NCI-H446 treated with DMSO at 0.1 percent for 48 hours (cell line): ENCODE measurements at places on chromosomes 16 and 17.
A peak's percentile ranks its signal among the peaks of the same experiment; 100 is the strongest.

DNA sequence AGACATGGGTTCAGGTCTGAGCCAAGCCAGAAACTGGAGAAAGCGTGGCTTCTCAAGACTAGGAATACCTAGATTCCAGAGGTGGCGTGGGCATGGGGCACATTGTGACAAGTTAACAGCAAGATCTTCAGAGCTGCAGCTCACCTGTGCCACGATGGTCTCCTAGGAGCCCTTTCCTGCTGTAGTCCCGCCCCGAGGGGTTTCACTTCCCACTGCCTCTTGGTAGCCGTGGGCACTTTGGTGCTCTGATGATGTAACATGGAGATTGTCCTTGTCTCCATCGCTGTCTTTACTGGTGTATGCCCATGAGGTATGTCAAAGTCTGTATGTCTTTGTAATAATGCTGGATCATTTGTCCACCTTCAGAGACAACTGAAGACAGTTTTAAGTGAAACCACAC, 89.7 kb downstream of the WWOX start:
- no peak for DNase-seq

GRCh38 chr16:85982563-85982939, 83.6 kb downstream of the IRF8 start:
- no peak for DNase-seq

GRCh38 chr17:13525876-13526275, 75.9 kb downstream of the HS3ST3A1 start:
- DNase-seq = no peak

- no peak for DNase-seq
Measured at GRCh38 chr17:61478790-61479492, 26.7 kb downstream of the TBX4 start.

DNA sequence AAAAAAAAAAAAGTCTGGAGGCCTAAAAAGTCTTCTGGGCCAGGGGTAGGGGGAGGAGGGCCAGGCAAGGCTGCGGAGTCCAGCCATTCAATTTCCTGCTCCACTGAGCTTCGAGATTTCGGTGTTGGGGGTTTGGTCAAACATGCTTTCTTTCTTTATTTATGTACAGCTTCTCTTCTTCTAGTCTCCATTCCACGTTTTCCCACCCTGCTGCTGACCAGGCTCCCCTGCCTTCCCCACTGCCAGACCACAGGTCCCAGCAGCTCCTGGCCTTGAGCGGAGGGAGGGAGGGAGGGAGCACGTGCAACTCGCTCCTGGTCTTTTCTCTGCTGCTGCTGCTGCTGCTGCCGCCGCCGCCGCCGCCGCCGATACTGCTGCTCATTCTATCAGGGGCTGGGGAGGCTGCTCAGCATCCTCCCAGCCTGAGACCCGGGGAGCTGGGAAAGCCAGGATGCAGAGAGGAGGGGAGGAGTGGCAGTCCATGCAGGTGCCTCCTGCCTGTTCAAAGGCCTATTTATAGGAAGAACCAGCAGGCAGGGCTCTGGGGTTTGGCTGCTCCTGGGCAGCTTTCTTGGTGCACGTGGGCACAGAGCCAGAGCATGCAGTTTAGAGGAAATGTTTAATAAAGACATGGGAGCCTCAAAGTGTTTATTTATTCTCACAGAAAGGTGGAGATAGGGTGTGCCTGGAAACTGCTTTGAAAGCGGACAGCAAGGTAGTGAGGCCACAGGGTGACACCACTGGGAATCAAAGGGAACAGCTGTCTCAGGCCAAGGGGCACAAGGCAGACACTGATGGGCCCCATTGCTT, 23.4 kb upstream of the ZFHX3 start:
- no peak for DNase-seq

GRCh38 chr17:80891397-80892018, 100.1 kb upstream of the CHMP6 start:
- no peak for DNase-seq

GRCh38 chr16:52932321-52932720, 120.4 kb downstream of the CHD9NB start:
- no peak for DNase-seq

DNA sequence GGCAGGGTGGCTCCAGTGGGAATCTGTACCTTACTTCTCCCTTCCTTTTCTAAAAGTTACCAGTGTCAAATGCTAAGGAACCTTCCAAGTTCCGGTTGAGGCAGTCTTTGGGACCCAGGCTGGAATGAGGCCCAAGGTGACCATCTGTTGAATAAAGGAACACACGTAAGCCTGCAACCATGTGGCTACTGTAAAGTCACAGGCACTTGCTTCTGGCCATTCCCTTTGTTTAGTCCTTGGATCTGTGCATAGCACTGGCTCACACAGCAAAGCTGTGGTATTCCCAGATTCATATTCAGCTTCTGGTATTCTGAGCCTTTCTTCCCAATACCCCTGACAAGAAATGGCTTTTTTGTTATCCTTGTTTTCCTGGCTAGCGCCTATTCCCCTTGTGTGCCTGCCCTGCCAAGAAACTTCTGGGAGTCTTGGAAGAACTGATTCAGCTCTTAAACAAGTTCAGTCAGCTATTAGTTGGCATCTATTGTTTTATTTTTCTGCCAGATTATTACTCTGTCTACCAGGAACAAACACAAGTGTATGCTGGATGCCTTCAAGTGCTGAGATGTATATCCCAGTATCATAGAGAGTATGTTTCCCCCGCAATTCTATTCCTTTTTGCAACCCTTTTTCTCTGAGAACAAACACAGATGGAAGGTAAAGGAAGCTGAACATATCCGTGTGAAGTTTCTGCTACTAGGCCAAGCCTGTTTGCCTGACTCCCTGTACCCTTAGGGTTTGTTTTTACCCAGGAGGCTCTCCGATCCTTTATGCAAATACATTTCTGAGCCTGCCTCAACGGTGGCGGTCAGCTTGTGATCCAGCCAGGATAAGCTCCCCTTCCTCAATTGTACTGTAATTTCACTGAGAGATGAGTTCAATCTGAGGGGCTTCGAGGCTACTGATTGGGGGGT, 13.2 kb downstream of the TMEM238L start:
- DNase-seq = no peak

DNA sequence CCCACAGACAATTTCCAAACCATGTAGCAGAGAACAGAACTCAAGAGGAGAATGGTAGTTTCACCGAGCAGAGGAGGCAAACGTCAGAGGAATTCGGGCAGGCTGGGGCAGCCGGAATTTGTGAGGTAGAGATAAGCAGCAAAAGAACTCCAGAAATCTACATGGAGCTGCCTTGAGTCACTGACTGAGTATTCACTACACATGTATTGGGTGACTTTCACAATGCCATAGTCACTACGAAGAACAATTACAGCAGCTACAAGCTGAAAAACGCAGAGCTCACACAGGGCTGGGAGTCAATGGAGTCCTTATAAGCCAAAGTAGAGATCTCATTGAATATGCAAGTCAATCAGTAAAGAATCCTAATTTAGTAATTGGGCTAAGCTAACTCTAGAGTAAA, 13.4 kb downstream of the CMC2 start:
- DNase-seq = no peak

DNA sequence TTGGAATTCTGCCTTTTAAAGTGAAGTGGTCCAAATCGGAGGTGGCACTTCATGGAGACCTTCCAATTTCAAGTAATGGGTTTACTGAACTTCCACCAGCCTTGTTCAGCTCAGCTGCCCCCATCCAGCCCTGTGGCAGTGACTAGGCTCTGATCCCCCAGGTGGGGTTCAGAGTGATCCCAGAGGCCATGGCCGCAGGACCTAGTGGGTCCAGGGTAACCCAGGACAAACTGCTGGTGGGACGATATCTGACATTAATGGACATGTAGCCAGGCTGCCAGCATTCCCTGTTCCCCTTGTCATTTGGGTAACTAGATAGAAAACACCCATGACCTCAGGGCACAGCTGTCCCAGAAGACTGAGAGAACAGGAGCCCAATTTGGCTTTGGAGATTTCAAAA, 209.9 kb downstream of the GSG1L start:
- no peak for DNase-seq

DNA sequence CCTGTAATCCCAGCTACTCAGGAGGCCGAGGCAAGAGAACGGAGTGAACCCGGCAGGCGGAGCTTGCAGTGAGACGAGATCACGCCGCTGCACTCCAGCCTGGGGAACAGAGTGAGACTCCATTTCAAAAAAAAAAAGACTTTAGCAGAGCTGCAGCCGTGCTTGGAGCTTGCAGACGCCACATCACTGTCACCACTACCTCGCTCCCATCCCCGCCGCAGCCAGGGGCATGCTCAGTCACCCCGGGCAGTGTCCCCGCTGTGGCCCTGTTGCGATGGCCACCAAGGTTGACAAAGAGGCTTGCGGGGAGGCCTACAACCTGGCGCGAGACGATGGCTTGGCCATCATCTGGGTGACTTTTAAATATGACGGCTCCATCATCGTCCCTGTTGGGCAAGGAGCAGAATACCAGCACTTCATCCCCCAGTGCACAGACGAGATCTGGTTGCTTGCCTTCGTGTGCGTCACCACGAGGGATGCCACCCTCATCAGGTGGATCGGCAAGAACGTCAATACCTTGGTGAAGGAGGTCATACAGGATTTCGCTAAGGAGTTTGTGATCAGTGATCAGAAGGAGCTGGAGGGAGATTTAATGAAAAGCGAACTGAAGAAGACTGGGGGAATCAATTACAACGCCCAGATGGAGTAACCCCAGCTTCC, 118.1 kb downstream of the TNFRSF13B start:
- no peak for DNase-seq

DNA sequence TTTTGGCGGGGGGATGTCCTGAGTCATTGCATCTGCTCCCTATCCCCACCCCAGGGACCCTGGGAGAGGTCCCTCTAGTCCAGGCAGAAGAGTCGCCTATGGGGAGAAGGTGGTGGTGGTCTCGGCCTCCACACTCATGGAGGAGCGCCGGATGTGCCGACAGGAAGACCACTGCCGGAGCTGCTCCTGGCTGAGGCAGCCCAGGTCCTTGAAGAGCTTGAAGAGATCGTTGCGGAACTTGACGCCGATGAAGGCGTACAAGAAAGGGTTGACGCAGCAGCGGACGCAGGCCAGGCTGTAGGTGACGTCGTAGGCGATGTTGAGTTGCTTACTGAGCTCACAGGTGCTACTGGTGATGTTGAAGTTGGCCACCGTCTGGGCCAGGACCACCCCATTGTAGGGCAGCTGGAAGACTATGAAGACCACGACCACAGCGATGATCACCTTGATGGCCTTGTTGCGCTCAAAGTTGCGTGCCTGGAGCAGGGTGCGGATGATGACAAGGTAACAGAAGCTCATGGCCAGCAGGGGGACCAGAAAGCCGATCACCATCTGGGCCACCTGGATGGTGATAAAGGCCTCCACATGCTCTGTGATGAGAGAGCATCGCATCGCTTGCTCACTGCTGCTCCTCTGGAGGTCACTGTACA, 10.5 kb downstream of the CCR7 start:
- DNase-seq = no peak

DNA sequence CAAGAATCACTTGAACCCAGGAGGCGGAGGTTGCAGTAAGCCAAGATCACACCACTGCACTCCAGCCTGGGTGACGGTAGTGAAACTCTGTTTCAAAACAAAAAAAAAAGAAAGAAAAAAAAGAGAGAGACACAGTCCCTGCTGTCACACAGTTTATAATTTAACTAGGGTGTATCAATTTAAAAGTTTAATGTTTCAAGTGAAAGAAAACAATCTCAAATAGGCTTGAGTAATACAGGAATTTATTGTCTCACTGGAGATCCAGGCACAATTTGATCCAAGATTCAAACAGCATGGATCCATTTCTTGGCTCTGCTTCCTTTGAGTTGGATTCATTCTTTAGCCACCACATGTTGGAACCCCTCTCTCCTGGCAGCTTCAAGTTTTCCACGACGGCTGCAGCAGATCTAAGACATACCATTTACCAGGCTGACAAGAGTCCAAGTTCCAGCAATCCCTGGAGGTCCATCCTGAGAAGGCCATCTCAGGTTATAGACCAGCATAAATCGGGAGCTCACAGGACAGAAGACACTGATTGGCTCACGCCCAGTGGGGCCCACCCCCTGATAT, 97.5 kb downstream of the YPEL2 start:
- DNase-seq = peak; percentile 51

GRCh38 chr16:77816293-77816692, 27.9 kb downstream of the VAT1L start:
- no peak for DNase-seq

DNA sequence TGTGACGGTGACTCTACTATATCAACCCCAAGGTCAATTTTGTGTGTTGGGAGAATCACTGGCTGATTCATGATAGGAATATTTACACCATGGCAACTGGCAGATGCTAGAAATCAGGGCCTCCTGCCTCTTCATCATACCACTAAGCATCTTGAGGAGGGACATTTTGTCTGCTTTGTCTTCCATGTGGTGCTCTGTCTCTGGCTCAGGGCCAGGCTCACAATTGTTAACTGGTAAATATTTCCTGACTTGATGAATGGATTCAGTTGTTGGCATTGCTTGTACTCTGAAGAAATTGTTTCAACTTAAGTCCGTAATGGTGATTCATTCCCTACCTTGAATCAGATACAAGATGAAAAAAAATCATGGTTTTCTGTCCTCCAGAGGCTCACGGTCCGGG, 292.7 kb downstream of the HAPSTR1 start:
- DNase-seq = no peak

DNA sequence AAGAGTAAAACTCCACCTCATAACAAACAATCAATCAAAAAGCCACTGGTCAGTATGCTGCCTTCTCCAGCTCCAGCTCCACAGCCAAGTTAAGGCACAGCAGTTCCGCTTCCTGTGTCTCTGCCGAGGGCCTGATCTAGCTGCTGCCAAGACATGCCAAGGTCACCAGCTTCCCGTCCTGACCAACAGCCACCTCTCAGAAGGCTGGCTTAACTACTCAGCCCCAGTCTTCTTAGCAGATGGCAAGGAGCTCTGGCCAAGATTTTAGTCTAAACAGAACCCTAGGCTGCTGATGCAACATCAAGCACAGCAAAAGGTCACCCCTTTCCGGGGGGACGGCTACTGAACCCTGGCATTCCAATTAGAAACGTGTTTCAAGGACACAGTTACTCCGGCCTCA, 17.7 kb upstream of the MNT start:
- no peak for DNase-seq
